NCI-H187 treated with DMSO at 0.1 percent for 48 hours (cell line): ENCODE measurements at places on chromosomes 5 and 9.

GRCh38 chr5:39238366-39239105 is 19.2 kb upstream of the FYB1 start:
- no peak for DNase-seq

DNA sequence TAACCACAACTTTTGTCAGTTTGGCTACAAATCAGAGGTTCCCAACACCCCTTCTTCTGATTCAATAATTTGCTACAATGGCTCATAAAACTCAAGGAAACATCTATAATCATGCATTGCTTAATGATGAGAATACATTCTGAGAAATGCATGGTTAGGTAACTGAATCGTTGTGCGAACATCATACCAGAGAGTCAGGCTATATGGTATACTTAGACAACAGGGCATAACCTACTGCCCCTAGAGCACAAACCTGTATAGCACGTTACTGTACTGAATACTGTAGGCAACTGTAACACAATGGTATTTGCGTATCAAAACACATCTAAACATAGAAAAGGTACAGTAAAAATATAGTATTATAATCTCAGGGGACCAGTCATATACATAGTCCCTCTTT is 31.0 kb upstream of the RNF38 start:
- DNase-seq = no peak

- no peak for DNase-seq
Observed at GRCh38 chr9:117120061-117120460, 294.8 kb downstream of the ASTN2 start.

GRCh38 chr9:36188212-36188611 is 2.5 kb upstream of the CLTA start:
- no peak for DNase-seq

DNA sequence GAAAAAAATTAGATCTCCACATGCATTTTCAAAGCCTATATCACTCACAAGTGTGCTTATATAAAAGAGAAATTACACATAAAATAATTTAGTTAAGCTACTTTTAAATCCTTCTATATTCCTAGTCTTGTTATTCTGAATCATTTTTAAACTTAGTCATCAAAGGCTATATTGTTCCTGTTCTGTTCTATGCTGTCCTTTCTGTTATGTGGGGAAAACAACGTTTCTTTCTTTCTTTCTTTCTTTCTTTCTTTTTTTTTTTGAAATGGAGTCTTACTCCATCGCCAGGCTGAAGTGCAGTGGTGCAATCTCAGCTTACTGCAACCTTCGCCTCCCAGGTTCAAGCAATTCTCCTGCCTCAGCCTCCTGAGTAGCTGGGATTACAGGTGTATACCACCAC is 389.2 kb upstream of the FTMT start:
- no peak for DNase-seq

DNA sequence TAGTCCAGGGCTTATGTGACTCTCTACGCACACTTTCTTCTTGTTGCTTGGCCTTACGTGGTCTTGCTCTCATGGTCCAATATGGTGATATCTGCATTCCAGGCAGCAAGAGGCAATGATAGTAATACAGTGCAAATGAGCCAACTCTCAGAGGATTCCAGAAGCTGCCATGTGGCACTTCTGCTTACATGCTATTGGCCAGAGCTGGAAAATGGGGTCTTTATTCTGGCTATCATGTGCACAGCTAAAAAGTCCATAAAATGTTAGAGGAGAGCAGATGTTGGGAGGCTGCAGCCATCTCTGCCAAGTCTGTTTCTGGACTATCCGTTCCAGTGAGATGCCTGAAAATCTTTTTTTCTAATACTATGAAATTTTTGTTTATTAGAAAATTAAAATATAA is 2.9 kb upstream of the SEPTIN8 start:
- DNase-seq = no peak

GRCh38 chr5:25568294-25568693 is 923.5 kb upstream of the CDH10 start:
- no peak for DNase-seq

- DNase-seq = no peak
Observed at GRCh38 chr9:131036529-131037334, 27.8 kb downstream of the LAMC3 start.

DNA sequence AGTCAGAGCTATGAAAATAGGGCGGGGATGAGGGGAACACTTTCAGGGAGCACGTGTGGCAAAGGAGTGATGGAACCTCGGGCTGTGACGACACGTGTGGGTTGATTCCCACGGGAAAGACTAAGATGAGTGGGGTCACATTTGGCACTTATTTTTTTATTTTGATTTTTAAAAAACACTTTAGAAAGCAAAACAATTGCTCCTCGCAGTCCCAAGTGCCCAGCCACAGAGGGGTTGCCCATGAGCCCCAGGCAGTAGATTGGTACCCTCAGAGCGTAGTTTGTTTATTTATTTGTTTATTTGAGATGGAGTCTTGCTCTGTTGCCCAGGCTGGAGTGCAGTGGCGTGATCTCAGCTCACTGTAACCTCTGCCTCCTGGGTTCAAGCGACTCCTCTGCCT is 69.7 kb downstream of the WNK2 start:
- DNase-seq = no peak

GRCh38 chr5:56633950-56634349 is 181.4 kb upstream of the MAP3K1 start:
- DNase-seq = no peak

DNA sequence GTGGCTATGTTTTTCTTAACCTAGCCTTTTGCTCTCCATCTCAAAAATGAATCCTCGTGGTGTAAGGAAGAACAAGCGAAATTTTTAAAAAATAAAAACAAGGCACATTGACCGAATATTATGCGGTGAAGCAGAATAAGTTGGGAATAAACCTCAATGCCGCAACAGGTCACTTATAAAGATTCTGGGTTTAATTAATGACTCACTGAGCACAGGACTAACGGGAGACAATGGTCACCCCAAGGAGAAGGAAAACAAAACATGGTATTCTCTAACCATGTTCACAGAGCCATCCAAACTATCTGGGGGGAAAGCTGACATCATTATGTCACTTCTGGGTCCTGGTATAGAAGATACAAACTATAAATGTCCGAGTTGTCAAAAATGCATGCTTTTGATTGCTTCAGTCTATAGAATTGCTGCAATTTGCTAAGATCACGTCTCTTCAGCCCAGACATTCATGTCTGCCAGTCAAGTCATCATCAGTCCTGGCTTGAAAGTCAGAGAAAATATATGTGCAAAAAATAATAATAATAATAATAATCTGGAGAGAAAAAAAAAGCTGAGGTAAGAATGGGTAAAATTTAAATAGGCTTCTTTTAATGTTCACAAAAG is 280.6 kb downstream of the NR2F1-AS1 start:
- DNase-seq = no peak

- no peak for DNase-seq
Observed at GRCh38 chr9:110847671-110848070, 179.1 kb downstream of the MUSK start.

DNA sequence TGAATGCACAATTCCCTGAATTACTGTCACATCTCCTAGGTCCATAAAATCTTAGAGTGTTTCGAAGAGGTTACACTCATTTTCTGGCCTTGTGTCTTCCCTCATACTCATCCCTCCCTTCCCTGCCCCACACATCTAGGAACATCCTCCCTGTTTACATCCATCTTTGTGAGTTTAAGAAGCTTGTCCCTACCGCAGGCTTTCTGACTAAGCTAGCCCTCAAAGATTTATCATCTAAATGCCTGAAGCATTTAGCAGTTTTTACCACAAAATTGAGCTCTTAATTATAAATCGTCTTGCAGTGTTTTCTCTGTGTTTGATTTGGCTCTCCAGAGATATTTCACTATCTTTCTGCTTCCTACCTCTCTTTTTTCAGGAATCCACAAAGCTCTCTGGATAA is 374.8 kb downstream of the KIAA0825 start:
- DNase-seq = no peak

GRCh38 chr5:44891116-44891515 is 82.4 kb downstream of the MRPS30 start:
- DNase-seq = no peak

GRCh38 chr9:89706731-89707191 is 101.9 kb downstream of the GADD45G start:
- no peak for DNase-seq

DNA sequence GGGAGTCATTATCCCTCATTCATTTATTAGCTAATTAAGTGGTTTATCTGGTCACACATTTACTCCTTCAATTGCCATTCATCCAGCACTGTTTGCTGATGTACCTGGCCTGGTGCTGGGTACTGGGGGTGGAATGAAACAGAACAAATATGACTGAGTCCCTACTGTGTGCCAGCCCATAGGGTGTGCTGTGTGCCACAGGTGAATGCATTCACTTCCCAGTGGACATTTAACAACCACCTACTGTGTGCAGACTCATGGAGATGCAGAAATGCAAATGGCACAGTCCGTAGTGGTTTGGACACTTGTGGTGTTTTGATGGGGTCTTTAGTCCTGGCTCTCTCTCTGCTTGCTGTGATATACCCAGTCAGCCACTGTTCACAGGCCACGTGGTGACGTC is 10.5 kb downstream of the NEK6 start:
- DNase-seq = no peak

DNA sequence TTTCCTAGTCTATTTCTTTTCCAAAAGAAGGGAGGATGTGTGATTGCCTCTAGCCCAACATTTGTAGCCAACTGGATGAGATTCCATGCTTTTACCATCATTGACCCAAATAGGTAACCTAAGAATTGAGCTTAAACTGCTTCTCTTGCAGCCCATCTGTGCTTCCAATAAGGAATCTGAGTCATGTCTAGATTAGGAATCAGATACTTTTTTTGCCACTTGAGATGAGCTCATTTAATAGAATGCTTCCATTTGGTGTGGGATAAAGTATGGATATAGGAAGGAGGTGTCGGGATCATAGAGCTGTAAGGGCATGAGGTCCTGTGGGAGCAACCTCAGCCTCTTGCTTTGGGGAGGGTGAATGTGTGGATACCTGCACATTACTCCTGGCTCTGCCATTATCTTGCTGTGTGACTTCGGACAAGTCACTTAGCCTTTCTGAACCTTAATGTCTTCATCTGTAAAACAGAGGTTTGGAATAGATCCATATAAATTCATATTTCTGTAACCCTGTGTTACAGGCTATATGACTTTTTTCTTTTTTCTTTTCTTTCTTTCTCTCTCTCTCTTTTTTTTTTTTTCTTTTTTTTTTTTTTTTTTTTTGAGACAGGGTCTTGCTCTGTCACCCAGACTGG is 56.2 kb downstream of the MAP1B start:
- no peak for DNase-seq

GRCh38 chr5:6733411-6734242 is 20.4 kb downstream of the TENT4A start:
- DNase-seq = no peak

GRCh38 chr9:23962101-23962500 is 136.1 kb upstream of the ELAVL2 start:
- no peak for DNase-seq

GRCh38 chr9:34555500-34555899 is 32.7 kb upstream of the ENHO start:
- no peak for DNase-seq

DNA sequence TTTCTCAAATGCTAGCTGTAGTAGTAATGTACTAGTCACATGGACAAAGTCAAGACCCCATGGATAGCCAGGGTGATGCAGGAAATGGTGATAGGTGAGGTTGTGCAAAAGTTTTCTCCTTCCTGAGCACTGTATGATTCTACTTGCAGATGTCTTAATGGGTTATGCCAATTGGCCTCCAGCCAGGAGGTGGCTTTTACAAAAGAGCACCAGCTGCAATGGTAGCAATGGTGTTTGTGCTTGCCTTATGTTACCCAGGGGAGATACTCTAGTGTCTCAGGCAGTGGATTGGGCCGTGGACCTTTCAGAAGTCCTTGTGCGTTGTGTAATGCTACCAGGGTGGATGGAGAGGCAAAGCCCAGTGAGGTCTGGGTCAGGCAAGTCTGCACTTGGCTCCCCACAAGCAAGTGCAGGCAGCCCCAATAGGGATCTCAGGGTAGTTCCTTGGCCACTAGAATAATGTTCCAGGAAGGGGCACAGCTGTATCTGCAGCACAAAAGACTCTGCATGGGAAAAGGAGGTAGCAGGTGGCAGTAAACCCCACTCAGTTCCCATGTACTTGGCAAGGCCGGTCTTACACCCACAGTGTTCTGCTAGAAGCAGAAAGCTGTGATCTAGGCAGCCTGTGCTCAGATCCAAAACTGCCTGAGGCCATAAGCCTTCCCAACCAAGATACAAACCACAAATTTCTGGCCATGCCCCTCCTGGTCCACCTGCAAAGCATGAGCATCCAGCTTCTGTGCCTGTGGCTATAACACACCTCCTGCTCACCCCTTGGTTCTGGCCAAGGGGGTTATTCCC is 46.4 kb upstream of the EDIL3 start:
- no peak for DNase-seq

DNA sequence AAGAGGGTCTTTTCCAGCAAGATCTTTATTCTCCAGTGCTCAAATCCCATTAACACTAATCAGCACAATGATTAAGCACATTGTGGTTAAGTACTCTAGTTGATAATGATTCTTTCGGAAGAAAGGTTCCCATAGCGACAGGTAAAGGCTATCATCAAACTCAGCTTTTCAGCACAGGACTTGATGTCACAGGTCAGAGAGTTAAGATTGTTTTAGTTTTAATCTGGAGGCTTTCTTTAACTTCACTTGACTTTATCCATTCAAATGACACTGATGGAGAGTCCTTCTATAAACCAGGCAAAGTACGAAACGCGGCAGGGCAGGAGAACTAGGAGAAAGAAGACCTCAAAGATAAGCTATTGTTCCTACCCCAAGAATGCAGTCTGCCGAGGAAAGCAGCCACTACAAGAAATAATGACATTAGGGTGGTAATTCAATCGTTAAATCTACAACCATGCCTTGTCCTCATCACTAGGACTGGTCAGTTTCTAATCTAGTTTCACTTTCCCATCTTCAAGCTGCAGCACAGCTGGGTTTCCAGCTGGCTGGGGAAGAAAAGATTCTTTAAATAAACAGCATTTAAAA is 4.6 kb downstream of the NRG2 start:
- no peak for DNase-seq

GRCh38 chr9:110027671-110028081 is 180.3 kb downstream of the C9orf152 start:
- no peak for DNase-seq

GRCh38 chr5:112192072-112192471 is 227.0 kb downstream of the EPB41L4A start:
- DNase-seq = no peak

GRCh38 chr9:83266666-83267496 is 203.9 kb upstream of the RASEF start:
- no peak for DNase-seq

DNA sequence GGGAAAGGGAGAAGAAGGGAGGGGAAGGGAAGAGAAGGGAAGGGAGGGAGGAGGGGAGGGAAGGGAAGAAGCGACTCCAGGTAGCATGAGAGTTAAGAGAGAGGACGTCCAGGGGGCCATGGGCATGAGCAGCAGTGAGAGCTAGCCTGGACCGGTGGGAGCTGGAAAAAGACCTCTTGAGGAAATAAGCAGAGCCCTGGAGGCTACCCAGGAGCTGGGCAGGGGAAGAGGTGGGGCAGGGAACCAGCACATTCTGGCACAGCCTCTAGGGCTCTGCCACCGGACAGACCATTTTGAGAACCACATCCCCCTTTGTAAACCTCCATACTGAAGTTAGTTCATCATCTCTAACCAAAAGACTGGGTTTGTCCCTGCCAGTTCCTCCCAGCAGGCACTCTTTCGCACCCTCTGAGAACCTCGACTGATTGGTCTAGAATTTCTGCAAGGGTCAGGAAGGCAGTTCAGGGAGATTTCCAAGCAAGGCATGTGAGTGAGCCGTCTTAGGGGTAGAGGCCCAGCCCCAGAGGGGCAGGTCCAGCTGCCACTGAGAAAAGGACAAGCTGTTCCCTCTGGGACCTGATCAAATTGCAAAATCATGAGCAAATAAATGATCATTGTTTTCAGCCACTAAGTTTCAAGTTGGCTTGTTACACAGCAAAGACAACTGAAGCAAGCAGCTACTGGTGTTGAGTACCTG is 11.6 kb downstream of the NAIF1 start:
- no peak for DNase-seq
